Endothelial cell of umbilical vein (primary cell): ENCODE measurements at places on chromosomes 2 and 18.

GRCh38 chr18:9849407-9850283, 36.1 kb upstream of the TXNDC2 start:
- no peak for DNase-seq

DNA sequence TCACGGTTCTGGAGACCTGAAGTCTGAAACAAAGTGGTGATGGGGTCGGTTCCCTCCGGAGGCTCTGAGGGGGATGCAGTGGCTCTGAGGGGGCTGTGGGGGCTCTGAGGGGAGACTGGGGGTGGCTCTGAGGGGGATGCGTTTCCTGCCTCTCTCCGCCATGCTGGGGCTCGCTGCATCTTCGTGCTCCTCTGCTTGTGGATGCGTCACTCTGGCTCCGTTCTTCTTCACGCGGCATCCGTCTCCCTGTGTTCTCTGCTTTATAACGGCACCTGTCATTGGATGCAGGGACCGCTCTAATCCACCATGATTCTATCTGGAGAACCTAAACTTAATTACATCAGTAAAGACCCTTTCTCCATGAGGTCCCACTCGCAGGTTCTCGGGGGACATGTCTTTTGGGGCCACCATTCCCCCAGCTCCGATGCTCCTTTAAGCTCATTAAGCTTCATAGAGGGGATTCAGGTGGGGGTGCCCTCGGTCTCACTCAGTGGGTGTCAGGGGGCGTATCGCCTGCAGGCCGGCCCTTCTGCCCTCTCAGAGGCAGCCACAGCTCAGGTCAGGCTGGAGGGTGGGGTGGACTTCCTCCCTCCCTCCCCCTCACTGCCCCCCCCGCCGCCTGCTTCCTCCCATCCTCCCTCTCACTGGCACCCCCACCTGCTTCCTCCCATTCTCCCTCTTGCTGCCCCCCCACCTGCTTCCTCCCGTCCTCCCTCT, 18.4 kb downstream of the RTP5 start:
- DNase-seq, result no peak

GRCh38 chr2:105057005-105057404, 19.1 kb downstream of the MRPS9 start:
- no peak for DNase-seq

- no peak for DNase-seq
These were observed 82.5 kb downstream of the CMPK2 start for GRCh38 chr2:6783238-6783614.

DNA sequence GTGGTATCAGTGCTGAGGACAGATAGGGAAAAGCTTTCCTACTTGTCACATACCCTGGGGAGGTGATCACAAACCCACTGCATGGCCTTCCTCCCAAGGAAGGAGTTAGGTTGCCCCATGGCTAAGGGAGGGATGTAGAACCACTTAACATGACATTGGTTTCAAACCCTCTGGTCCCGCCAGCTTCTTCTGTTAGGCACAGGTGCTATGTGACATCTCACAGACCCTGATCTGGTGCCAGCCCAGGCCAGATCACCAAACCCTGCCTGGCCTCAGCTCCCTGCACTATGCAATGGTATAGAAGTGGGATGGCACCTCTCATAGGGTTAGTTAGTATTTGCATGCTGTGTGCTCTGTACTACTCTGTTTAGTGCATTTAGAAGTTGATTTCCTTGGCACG, 58.0 kb downstream of the TCF7L1 start:
- no peak for DNase-seq

GRCh38 chr18:45938488-45938935, 28.6 kb downstream of the EPG5 start:
- DNase-seq, result no peak

DNA sequence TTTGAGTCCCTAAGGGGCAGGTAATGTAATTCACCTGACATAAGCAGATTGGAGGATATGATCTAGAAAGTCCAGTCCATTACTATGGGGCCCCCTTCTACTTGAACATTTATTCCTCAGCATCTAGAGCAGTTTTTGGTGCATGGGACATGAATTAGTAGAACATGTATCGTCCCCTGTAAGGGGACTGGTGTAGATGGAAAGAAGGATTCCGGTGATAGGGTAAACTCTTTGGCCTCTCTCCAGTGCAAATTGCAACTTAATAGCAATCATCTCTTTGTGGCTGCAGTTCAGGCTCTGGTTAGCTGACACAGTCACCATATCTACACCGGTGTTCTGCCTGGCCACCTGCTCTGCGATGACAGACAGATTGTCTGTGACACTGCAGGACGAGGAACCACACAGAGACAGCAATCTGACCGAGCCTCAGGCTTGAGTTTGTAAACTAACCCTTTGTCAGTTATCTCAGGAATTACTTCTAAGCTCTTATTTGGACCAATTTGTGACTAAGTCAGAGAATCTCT, 6.4 kb upstream of the SLC8A1 start:
- DNase-seq, result no peak

GRCh38 chr18:69494841-69495240, 94.2 kb downstream of the DOK6 start:
- no peak for DNase-seq

DNA sequence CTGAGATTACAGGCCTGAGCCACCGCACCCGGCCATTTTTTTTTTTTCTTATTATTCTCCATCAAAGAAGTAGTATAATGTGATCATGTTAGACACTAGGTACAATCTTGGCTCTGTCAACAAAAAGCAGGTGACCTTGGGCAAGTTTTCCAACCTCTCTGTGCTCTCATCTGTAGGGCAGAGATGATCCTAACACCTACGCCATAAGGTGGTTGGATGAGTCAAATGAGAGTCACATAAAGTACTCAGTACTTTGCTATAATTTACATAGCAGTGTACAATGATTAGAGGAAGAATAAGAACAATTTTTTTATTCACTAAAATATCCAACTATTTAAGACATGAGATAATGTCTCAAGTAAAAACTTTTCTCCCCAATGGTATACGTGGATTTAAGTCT, 128.6 kb downstream of the TGIF1 start:
- DNase-seq, result no peak

- no peak for DNase-seq
These were observed 153.6 kb downstream of the MTCL1 start for GRCh38 chr18:8858888-8859511.

GRCh38 chr18:79218605-79219190, 149.5 kb downstream of the ATP9B start:
- DNase-seq, result no peak

- peak; percentile 56 for DNase-seq
These were observed 10.0 kb downstream of the INPP4A start for GRCh38 chr2:98454500-98455235.

DNA sequence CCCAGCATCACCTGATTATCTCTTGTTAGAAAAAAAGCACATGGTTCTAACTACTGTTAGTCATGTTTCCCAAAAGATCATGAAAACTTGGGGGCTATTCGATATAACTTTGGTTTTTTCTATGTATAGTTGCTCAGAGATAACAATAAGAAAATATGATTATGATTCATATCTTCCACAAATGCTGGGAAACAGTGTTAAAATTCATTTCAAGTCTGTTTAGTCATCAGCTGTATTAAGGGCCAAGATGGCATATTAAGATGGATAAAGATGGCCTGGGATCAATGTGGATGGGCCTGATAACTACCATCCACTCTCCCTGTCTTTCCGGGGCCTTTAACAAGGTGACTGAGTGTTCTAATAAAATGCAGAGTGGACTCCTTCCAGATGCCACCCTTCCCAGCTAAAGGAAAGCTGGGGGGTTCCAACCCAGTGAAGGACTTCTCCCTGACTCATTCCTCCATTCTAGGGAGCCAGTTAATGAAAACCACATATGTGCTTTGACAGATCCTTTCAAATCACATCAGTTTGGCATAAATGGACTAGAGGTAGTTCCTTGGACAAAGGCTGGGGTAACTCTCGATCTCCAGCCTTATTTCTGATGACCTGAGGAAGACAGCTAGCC, 221.6 kb downstream of the VAPA start:
- no peak for DNase-seq

- peak; percentile 61 for DNase-seq
These were observed 46.2 kb downstream of the UNC80 start for GRCh38 chr2:209817844-209818271.

GRCh38 chr2:45466053-45466452, 145.0 kb downstream of the SRBD1 start:
- no peak for DNase-seq

DNA sequence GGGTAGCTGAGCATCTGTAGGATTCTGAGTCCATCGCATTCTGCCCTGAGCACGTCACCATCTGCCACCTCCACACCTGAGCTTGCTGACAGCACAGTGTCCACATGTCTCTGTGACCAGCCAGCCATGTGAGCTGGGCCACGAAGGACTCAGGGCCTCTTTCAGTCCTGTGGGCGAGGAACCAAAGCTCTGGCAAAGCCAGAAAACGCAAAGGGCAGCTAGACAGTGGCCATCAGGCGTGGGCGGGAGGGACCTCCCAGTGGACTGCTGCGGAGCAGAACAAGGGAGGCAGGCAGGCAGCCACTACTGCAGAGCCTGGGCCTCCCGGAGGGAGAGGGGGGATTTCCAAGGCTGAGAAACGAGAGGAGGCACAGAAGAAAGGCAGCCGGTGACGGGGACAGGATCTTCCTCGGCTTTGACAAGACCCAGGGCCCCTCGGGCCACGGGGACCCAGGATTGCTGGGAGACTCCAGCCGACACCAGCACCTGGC, 274.6 kb upstream of the SALL3 start:
- no peak for DNase-seq

DNA sequence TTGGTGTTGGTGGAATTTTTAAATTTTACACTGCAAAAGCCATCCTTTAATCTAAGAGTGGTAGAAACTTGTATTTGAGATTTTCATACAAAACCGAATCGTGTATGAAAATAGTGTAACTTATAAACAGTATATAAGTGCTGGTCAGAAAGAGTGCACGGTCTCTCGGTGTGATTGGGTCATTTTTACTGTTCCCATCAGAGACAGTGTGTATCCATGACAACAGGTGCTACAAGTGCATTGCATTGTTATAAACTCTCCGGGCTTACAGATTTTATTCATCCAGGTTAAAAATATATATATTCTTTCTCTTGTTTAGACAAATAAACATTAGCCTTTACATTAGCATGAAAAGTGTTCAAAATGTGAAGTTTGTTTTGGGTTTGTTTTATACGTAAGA, 721.9 kb downstream of the METTL4 start:
- DNase-seq, result no peak

GRCh38 chr18:79573921-79574491, 105.6 kb upstream of the CTDP1 start:
- no peak for DNase-seq
